GM12864 (cell line): ENCODE measurements at places on chromosomes 12 and 14.

DNA sequence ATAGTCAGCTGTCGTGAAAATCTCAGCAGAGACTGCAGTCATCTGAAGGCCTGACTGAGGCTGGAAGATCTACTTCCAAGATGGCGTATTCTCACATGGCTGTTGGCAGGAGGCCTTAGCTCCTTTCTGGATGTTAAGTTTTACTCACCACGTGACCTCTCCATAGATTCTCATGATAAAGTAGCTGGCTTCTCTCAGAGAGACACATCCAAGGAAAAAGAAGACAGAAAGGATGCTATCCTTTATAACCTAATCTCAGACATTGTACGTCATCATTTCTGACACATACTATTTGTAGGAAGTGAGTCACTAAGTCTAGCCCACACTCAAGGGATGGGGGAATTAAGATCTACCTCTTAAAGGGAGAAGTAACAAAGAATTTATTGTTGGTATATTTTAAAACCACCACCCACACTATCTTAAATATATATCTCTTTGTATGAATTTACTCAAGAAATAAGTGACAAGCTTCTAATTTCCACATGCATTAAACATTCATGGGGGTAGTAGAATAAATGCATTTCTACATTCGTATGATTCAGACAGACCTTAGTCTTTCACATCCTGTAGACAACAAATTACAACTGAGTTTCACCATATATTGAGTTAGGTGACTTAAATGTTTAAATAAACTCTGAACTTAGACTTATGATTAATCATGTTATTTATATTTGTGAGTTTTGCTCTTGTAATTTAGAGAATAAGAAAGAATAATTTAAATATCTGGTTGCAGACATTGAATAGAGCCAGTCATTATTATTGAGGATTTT lies 411.0 kb downstream of the LRIG3 start:
- DNase-seq: no peak

- no peak for DNase-seq
These were observed 56.9 kb upstream of the CORO1C start for GRCh38 chr12:108788076-108788782.

- DNase-seq: no peak
These were observed 4.5 kb downstream of the FICD start for GRCh38 chr12:108519558-108519957.

- DNase-seq: no peak
These were observed 39.7 kb downstream of the FOS start for GRCh38 chr14:75318353-75318752.

- DNase-seq: no peak
These were observed 9.4 kb downstream of the CLBA1 start for GRCh38 chr14:104994978-104995377.

- DNase-seq: no peak
These were observed 32.8 kb upstream of the TUBA1C start for GRCh38 chr12:49231878-49232655.

DNA sequence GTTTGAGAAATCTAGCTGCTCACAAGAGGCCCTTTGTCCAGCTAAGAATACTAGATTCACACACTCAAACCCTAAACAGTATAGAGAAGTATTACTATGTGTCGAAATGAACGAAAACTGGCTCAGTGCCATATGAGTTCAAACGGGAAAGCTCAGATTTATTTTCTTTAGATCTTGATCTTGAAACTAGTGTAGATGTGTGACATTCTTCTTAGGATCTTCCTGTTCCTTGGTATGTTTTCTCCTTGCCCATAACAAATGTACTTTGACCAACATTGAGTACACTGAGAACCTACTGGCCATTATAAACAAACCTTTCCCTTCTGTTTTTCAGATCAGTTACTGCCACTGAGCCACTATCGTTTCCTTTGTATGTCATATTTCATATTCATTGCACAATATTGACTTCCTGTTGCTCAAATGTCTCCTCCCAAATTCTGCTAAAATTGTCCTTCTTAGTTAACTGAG lies 21.3 kb downstream of the MYBPC1 start:
- DNase-seq: no peak

GRCh38 chr14:106845286-106846087 lies 1319.1 kb downstream of the TMEM121 start:
- DNase-seq: no peak

GRCh38 chr12:1878695-1879094 lies 39.8 kb downstream of the CACNA2D4 start:
- no peak for DNase-seq

DNA sequence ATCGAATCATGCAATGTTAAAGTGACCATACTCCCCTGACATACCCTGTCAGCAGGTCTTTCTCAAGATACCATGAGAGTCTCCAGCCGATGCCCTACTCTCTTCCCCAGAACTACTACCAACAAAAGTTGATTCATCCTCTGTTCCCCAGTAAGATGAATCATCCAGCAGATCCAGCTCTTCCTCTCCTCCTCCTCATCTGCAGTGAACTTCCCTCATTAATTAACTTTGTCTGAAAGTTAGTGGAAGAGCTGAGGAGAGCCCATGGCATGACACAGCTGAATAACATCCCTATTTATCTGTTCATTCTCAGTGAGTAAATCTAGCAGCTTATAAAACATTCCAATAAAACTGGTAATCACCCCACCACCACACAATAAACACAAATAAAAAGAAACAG lies 213.4 kb downstream of the EGLN3 start:
- DNase-seq: no peak

GRCh38 chr12:31277081-31277480 lies 48.9 kb downstream of the SINHCAF start:
- no peak for DNase-seq
